ENCODE measurements at places on chromosomes 13 and 19.

GRCh38 chr19:41131186-41131585 lies 17.0 kb downstream of the CYP2F1 start:
- DNase-seq = no peak

DNA sequence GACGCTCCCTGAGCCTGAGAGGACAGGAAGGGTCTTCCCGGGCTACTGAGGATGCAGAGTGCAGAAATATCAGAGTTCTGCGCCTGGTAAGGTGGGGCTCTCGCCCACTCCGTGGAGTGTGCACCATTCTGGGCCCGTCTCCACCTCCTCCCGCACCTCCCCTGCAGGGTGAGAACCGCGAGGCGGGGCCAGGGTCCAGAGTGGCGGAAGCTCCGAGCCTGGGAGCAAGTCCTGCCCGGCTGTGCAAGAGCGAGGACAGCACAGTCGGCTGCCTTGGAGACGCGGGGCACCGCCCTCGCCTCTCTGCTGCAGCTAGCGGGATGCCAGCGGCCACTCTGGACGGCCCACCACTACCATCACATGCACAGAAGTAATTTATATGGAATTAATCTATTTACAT lies 2304.4 kb downstream of the PCDH9 start:
- DNase-seq = no peak

GRCh38 chr13:104595511-104595910 lies 1529.3 kb upstream of the SLC10A2 start:
- DNase-seq = no peak

- no peak for DNase-seq
Observed at GRCh38 chr19:38425222-38425809, 703 bp downstream of the RASGRP4 start.
